ENCODE measurements at places on chromosomes 5 and 9.

- DNase-seq, result peak; percentile 65
Measured at GRCh38 chr9:113953531-113953930, 77.4 kb downstream of the ZNF618 start.

DNA sequence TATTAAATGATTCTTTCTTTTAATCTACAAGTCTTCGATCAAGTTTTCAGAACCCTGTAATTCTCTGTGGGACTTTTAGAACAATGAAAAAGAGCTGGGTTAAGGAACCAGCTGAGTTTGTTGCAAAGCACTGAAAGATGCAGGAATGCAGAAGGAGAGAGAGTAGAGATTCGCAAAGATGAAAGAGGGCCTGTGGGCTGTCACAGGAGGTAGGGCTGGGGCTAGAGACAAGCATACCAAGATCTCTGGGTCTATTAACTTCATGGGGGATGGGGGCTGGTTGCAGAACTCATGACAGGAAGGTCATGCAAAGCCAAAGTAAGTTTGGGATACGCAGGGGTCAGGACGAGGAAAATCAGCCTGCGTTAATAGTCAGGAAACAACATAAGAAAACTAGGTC lies 81.8 kb downstream of the LURAP1L start:
- DNase-seq, result no peak

GRCh38 chr9:33620738-33621439 lies 96.8 kb downstream of the ANKRD18B start:
- peak; percentile 22 for DNase-seq

GRCh38 chr9:33778700-33779351 lies 16.5 kb upstream of the PRSS3 start:
- DNase-seq, result peak; percentile 62

GRCh38 chr5:109877670-109878045 lies 187.9 kb downstream of the MAN2A1 start:
- no peak for DNase-seq

- no peak for DNase-seq
Measured at GRCh38 chr9:109423877-109424276, 74.2 kb downstream of the PTPN3 start.

Measured in brain microvascular endothelial cell (primary cell).